NCI-H1048 (cell line): ENCODE measurements at places on chromosomes 13 and 19.

GRCh38 chr19:19544257-19544953, 6.3 kb downstream of the CILP2 start:
- DNase-seq = no peak

DNA sequence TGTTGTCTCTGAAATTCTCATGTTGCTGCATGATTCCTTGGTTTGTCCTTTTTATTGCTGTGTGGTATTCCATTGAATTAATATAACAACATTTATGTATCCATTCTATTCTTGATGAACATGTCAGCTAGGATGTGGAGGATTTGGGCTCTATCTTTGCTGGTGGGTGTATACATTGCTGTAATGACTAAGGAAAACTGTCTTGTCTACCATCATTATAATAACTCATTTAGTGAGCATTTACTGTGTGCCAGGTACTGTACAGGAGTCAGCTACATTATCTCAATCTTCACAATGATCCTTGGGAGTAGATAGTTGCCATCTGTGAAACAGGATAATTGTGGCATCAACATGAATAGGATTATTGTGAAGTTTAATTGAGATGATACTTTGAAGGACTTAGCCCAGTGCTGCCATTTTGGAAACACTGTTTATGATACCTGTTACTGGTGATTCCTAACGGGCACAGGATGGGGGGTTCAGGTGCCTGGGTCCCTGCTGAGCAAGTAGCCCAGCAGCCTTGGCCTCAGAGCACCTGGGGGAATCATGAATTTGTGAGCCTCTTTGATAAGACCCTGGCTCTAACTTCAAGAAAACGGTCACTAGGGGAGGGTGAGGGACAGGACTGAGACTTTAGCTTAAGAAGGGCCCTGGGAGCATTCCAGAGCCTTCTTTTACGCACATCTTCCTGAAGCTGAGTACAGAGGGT, 1.8 kb upstream of the CCNE1 start:
- no peak for DNase-seq

DNA sequence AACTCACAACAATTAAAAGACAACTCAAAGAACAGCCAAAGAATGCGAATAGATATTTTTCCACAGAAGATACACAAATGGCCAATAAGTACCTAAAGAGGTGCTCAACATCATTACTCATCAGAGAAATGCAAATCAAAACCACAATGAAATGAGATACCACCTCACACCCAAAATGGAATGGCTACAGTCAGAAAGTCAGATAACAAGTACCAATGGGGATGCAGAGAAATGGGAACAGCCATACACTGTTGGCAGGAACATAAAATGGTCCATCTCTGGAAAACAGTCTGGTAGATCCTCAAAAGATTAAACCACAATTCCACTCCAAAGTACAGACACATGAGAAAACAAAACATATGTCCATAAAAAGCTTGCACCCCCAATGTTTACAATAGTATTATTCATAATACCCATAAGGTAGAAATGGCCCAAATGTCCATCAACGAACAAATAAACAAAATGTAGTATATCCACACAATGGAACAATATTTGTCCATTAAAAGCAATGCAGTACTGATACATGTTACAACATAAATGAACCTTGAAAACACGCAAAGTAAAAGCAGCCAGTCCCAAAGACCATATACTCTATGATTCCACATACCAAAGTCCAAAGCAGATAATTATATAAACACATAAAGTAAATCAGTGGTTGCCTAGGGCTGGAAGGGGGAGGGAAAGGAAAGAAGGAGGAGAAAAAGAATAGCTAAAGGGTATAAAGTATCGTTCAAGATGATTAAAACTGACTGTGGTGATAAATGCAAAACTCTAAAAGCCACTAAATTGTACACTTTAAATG, 19.6 kb downstream of the USP12 start:
- no peak for DNase-seq

DNA sequence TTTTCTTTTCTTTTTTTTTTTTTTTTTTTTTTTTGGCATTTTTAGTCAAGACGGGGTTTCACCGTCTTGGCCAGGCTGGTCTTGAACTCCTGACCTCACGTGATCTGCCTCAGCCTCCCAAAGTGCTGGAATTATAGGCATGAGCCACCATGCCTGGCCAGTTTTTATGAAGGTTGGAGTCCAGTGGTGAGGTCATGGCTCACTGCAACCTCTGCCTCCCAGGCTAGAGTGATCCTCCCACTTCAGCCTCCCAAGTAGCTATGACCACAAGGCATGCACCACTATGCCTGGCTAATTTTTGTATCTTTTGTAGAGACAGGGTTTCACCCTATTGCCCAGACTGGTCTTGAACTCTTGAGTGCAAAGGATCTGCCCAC, 4.2 kb downstream of the SNRPA start:
- no peak for DNase-seq

DNA sequence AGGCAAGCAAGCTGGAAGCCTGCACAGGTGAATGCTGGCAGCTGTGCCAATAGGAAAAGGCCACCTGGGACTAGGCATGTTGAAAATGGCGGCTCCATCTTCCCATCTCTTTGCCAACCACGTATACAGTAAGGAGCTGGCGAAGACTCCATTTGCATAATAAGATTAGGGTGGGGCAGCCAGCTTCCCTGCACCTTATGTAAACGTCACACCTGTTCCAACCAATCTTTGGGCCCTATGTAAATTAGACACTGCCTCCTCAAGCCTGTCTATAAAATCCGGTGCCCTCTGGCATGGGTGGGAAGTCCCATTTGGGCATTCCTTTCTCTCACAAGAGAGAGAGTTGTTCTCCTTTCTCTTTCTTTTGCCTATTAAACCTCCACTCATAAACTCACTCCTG, 16.8 kb downstream of the ADGRE2 start:
- DNase-seq = no peak

DNA sequence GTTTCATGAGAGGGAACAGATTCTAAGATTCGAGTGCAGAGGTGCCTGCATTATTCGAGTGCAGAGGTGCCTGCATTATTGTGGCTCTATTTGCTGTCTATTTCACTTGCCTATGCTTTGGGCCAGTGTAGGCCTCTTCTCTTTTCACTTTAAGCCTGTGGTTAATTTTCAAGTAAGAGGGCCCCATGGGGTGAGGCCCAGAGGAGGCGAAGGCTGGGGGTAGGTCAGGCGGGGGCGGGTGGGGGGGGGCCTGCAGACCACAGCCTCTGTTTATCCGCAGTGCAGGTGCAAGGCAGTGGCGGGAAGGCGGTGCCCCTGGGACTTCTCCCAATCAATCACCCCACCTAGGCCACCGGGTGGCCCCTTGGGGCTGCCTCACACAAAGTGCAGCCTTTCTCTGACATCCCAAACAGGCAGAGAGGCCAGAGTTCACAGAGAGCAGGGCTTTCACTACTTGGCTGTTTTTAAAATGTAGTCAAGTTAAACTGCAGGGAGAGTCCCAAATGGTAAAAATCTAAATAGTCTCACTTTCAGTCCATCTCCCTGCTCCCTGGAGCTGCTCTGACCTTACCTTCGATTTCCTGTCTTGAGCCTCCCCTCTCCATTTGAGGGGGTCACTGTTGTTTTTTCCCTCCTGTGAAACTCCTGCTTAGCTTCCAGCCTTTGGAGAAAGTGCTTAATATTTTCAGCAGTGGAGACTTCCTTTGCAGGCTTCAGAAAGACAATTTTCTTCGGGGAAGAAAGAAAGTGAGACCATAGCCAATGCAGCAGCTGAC, 249.0 kb downstream of the DLEU7 start:
- no peak for DNase-seq

GRCh38 chr19:16320987-16321386, 3.6 kb upstream of the KLF2 start:
- no peak for DNase-seq
